ENCODE measurements at places on chromosomes 7 and 10.

DNA sequence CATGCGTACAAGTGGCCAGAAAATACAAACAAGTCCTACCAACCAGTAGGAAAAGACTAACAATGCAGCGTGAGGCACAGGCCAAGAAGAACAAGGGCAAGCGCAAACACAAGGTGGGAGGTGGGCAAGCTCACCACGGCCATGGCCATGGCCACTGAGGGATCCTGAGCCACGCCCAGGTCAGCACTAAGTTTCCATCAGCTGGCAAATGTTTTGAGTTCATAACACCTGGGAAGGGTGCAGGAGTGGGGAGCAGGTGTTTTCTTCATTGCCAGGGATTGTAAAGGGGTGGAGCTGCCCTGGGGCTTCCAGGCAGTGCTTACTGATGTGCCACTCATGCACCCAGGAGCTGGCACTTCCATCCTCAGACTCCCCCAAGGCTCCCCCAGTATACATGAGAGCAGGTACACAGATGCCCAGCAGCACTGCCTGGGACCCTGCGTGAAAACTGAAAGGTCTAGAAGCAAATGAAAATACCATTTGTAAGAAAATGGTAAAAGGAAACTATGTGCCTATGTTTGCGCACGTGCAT, 139.2 kb upstream of the RET start:
- DNase-seq: no peak

DNA sequence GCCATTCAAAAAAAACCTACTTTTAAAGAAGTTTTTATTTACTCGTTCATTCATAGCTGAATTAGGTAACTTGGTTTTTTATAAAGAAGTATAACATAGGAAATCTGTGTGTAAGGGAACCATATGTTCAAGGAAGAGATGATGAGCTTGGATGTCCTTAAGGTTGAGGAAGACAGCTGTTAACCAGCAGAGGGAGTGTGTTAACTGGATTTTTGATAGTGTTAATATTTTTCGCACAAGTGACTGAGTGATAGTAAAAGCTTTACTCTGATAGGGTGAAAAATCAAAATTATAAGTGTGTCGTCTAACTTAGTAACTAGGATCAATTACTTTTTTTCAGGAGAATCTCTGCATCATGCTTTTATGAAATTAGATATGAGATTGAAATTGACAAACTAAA, 134.7 kb downstream of the ARL5B start:
- DNase-seq: no peak

DNA sequence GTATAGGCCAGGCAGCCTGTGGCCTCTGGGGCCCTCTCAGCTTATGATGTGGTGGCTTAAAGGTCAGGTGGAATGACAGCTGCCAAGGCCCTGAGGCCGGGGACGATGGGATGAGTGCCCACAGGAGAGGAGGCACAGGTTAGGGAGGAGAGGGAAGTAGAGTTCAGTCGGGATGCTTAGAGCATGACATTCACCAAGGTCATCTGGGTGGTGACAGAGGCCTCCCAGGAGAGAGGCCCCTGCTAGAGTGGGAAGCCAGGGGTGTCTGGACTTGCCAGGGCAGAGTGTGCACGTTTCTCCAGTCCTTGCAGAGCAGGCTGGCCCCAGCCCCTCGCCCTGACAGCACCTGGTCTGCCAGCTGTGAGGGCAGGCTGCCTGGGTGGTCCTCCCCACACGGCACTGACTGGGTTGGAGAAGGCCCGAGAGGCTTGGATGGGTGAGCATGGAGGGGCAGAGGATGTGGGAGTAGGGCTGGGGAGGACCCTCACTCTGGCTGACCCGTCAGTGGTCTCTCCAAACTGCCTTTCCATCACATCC, 1.5 kb downstream of the CALHM1 start:
- DNase-seq: no peak

GRCh38 chr10:14519785-14520184, 189.1 kb upstream of the FRMD4A start:
- DNase-seq: no peak

GRCh38 chr10:71940752-71941151, 23.4 kb upstream of the CHST3 start:
- DNase-seq: no peak

DNA sequence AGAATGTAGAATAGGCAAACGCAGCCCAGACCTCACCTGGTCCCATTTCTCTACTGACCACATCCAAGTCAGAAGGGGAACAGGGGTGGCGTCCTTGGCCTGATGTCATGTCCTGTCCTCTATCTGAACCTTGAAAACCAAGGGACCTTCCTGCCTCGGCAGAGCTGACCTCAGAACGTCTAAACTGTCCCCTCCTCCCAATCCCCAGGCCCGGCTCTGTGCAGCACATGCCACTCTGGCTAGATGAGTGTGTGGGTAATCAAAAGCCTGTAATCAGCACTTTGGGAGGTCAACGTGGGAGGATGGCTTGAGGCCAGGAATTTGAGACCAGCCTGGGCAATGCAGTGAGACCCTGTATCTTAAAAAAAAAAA, 46.5 kb upstream of the ZNF479 start:
- DNase-seq: no peak

- DNase-seq: no peak
Measured at GRCh38 chr10:70903262-70903921, 15.0 kb upstream of the PCBD1 start.

DNA sequence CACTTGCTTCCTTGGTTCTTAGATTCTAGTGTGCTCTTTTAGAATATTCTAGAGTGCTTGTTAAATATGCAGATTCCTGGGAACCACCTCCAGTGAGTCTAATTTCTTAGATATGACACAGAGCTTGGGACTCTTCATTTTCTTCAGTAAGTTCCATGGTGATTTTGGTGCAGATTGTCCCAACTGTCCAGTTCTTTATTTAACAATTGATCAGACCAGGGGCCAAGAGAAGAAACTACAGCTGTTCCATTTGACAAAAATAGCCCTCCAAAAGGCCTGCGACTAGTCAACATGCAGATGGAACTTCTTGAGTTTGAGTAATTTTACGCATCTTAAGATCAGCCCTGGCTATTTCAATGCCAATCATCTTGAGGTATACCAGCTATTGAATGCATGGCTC, 760.7 kb downstream of the LRMDA start:
- DNase-seq: no peak

- no peak for DNase-seq
Measured at GRCh38 chr7:70042533-70042932, 444.3 kb downstream of the AUTS2 start.

DNA sequence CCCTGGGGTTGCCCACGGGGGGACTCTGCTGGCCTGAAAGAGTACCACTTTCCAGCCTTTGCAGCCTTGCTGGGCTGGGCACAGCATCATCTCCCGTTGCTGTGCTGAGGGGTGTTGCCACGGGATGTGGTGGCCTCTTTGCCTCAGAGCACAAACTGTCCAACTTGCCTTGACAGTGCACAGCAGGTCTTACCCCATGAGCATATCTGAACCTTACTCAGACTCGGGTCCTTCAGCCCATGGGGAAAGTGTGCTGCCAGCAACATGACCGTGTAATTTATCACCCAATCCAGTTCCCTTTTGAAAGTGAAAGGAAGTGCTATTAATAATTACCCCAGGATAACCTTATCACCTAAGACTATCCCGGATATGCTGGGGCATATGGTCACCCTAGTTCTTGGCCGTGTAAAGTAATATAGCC, 46.8 kb downstream of the TBXAS1 start:
- no peak for DNase-seq

- DNase-seq: peak; percentile 28
Measured at GRCh38 chr7:30465811-30466180, 12.8 kb downstream of the NOD1 start.

DNA sequence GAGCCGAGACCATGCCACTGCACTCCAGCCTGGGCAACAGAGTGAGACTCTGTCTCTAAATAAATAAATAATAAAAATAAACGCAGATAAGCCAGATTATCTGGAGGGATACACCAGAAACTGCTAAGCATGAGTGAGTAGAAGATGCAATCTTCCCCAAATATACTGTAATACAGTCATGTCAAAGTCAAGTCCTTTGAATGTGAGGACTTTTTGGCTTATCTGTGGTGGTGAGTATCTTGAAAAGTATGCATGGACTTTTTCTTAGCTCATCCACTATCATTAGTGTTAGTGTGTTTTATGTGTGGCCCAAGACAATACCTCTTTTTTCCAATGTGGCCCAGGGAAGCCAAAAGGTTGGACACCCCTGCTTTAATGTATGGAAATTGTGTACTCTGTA, 44.7 kb upstream of the PITRM1 start:
- DNase-seq: no peak

GRCh38 chr10:103451091-103451813, 918 bp downstream of the CALHM2 start:
- no peak for DNase-seq

GRCh38 chr10:71277914-71278665, 41.0 kb upstream of the SLC29A3 start:
- no peak for DNase-seq

GRCh38 chr10:118471863-118472262, 123.6 kb downstream of the PRLHR start:
- DNase-seq: no peak

DNA sequence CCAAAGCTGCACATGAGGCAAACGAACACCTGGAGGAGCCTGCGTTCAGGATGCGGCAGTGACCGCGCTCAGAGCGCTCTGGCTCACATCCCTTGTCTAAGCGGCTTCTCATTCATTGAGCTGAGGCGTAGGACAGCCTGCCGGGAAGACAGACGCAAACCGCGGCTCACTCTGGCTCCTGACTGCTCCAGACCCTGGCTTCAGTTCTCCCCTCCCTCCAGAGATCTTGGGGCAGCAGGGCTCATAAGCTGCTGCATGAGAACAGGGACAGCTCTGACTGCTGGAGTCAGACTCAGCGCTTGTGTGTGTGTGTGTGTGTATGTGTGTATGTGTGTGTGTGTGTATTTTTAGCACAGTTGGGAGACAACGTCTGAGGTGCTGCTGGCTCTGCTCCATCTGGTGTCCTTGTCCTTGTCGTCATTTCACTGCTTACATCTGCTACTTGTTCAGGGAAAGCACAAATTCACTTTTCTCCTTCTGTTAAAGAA, 15.8 kb upstream of the LYZL2 start:
- DNase-seq: no peak

- no peak for DNase-seq
Measured at GRCh38 chr7:73622909-73623797, 1.2 kb downstream of the MLXIPL start.

DNA sequence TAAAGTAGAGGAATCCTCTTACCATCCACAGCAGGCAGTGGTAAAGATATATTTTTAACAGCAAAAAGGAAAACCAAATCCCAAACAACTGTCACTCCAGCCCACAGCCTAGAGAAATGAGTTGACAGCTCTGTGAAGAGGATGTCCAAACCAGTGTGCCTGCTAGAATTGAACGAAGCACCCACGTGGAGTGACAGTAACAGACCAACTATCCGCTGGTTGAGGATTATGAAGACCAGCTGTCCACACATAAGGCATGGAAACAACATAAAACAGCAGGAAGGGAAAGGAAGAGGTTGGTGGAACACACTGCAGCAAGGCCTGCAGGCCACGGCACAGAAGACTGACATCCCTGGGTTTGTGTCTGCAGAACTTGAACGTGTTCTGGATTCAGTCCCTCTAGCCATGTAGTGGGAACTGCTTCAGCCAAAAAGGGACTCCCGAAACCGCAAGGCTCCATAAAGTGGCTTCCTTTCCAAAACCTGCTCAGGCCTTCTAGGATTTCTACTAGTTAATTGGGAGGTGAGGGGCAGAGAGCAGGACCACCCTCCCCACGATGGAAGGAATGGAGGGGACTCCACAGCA, 324.4 kb downstream of the BICC1 start:
- DNase-seq: no peak

DNA sequence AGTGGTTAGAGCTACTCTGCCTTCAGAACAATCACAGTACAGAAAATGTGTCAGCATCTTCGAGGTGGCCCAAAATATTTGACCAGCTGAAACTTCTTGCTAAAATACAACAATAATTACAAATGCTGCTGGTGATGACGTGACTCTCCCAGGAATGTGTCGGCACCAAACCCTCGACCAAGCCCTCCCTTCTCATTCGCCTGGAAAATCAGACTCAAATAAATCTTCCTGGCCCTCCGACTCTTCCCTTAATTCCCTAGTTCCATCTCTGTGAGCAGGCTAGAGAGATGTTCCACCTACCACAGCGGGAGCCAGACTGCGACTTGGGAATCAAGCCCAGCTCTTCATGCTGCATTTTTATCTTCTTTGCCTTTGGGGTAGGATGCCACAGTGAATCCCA, 4.1 kb downstream of the PRSS2 start:
- DNase-seq: no peak

GRCh38 chr10:1473874-1474273, 263.5 kb downstream of the ADARB2 start:
- DNase-seq: no peak

DNA sequence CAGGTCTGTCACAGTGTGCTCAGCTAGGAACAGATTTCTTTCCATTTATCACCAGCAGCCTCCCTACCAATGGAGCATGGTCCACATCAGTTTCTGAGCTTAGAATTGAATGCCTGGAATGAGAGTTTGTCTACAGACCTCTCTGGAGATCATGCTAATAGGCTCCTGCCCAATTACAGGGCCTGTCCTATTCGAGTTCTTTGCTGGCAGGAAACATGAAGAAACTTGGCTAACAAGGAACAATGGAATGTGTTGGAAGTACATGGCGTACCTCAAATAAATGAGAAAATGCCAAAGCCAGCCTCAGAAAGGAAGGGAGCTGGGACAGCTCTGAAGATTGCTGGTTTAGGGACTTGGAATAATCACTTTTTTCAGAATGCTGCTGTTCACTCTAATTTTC, 186.0 kb upstream of the AKR1E2 start:
- no peak for DNase-seq

DNA sequence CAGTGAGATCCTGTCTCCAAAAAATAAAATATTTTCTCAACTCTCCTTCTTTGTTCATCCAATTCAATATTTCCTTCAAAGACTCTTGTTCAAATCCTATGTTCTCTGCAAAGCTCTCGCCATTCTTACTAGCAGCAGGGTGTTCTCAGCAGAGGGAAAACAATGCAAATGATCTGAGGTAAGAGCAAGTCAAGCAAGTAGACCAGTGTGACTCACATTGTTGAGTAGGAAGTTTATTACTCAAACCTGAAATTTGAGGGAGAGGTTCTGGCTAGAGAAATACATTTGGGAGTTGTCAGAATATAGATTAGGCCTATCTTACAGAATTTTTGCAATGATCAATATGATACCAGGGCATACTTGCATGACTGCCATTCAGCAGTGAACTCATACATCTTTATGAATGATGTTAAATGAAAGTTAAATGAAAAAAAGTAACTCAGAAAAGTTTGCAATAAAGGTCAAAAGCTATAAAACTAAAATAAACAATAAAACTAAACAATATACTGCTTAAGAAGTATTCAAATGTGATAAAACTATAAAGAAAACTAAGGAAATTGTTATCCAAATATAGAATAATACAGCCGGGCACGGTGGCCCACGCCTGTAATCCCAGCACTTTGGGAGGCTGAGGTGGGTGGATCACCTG, 5.8 kb downstream of the IDE start:
- DNase-seq: no peak

Data from cerebellar nuclear complex (tissue), 1 donor.